ENCODE measurements at places on chromosomes 12 and 14.

- DNase-seq = no peak
Observed at GRCh38 chr12:8077207-8077606, 4.9 kb upstream of the NECAP1 start.

- DNase-seq = no peak
Observed at GRCh38 chr14:94237983-94238382, 55.1 kb downstream of the SERPINA10 start.

DNA sequence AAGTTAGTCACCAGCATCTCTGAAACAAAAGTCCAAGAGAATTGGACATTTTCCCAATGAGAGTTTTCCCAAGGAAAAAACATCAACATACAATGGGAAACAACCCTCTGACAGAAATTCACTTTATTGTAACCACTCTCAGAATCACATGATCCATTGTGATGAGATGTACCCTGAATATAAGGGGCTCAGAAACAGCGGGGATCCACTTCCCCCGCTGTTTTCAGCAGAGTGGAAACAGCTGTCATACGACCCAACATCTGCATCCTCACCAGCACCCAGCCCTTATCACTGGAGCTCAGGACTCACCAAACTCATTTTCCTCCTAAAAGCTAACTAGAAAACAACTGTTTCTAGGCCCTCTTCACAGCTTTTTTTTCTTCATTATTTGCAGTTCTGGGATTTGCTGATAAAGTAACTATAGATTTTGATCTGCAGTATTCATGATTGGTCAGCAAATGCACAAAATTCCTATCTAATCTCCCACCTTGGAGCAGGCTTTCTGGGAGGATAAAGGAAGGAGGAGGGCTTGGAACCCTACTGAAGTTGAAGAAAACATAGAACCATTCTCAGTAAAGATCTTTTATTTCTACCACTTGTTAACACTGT lies 31.3 kb downstream of the CORO1C start:
- no peak for DNase-seq

DNA sequence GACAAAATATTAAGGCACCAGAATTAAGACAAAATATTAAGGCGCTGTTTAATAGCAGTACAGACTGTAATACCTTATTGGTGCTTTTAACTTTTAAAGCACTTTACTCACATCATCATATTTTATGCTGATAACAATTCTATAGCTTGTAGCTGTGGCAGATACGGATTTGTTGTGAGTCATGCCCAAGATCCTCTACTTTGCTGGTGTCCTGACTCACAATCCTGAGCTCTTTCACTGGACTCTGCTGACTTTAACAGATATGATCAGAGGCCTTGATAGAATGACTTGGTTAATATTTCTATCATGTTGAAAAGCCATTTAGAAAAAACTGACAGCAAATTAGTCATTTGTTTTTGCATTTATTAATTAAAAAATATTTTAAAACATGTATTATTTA lies 99.0 kb upstream of the PKP2 start:
- DNase-seq = no peak

DNA sequence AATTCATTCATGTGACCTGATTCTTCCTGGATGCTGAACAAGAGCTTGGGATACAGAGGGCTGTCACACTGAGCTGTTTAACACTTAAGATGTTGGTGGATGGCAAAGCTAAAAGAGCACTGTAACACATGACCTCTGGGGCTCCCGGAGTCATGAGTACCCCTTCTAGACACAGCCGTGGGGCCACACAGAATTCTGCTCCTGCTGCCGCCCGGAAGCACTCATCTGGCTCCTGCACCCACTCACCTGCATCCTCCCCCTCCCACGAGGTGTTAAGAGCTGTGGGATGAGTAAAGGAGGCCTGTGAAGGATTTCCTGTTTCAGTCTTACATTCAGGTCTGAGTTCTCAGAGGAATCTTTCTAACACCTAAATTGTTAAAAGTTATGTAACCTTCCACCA lies 78.0 kb upstream of the SSTR1 start:
- DNase-seq = no peak

GRCh38 chr14:40347675-40348074 lies 915.4 kb upstream of the FBXO33 start:
- no peak for DNase-seq
